Activated CD4-positive, alpha-beta T cell treated with anti-CD3 and anti-CD28 coated beads, Interleukin-2, amount 50 U/mL, for 24 hours (primary cell): ENCODE measurements at places on chromosomes 7 and 10.

- no peak for DNase-seq
Measured at GRCh38 chr7:48511080-48511479, 339.8 kb downstream of the ABCA13 start.

DNA sequence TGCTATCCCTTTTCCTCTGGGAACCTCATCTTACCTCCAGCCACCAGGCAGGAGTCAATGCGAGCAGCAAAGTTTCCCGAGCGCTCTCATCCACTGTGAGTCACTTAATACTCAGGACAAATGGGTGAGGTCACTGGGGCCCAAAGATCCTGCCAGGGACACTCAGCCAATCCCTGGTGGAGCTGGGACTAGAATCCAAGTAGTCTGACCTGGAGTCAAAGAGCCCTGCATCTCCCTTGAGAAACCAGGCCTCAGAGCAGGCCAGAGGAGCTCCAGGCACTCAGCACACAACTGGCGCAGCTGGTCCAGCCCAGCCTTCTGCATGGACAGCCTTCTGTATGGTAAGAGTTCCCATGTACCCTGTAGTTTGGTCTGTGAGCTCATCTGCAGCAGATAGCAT, 142.3 kb downstream of the MAPK8 start:
- no peak for DNase-seq

GRCh38 chr10:24871011-24871935, 81.1 kb downstream of the PRTFDC1 start:
- no peak for DNase-seq

DNA sequence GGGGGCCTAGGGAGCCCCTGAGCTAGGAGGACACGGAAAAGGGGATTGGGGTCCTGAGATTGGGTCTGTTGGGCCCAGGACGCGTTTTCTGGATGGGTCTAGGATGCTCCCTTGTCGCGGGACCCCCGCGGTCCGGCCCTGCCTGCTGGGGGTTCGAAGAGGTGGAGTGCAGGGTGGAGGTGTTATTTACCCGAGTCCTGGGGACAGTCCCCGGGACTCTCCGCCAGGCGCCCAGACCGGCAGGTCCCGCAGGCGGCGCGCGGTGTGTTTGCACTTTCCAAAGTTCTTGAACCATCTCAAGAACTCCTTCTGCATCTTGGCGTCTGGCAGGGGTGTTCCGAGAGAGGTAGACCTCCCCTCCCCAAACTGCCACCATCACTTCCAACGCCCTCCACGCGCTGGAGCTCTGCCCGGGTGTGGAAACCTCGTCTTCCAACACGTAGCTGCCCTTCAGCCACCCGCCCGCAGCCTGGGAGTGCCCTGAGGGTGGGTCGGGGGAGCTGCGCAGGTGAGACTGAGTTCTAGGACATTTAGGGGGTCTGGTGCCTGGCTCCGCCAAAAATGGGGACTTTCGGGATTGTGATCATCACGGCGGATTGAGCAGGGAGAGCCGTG, 569 bp downstream of the CAV1 start:
- no peak for DNase-seq

- DNase-seq, result no peak
Measured at GRCh38 chr7:106069471-106070200, 42.5 kb downstream of the SYPL1 start.

- no peak for DNase-seq
Measured at GRCh38 chr7:151115836-151116418, 29.7 kb downstream of the AGAP3 start.

GRCh38 chr7:73738220-73738611, 386 bp downstream of the ABHD11 start:
- peak; percentile 30 for DNase-seq
